ENCODE measurements at places on chromosomes 3 and 15.
A peak's percentile ranks its signal among the peaks of the same experiment; 100 is the strongest.

DNA sequence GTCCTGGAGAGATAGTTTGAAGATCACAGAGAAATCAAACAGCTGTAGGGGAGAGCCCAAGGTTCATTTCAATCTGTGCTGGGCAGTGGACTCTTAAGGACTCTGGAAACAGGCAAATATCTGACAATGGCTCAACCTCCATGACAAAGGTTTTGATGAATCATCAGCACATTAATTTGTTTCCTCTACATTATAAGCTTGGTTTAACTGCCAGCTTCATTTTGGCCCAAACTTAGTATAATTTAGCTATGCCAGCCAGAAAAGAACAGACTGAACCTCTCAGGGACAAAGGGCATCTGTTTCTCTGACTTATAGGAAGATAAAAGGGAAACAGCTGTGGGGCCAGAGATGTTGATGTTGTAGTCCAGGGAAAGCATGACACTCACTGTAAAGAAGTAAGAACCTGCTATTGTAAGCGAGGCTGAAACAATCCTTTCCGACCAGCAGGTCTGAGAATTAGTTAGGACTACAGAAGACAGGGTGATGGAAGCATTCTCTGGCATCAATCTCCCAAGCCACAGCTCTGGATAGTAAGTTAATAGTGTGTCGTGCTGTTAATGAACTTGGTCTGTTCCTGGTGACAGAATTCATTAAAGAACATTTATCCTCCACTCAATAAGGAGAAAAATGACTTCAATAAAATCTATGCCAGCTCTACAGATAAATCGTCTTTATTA is 110.1 kb downstream of the KCNMB2 start:
- no peak for DNase-seq

GRCh38 chr15:96272427-96272826 is 58.1 kb upstream of the NR2F2 start:
- DNase-seq, result no peak

DNA sequence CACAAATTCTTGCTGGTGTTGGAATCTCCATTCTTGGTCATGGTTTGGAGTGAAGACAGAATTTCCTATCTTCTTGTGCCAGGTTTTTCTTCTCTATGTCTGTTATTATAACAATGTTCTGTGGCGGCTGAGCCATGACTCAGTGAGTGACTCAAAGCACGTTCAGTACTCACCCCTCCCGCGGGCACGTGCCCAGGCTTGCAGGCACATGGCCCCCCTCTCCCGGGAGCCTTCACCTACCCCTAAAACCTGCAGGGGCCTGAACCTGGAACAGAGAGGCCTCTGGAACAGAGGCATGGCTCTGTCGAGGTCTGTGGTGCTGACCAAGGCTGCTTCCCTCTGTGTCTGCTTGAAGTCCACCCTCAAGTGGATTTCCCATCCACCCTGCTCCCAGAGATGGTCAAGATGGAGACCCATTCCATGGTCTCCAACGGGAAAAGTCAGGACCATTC is 27.6 kb downstream of the PLXNB1 start:
- peak; percentile 81 for DNase-seq

GRCh38 chr3:190089711-190090110 is 31.0 kb downstream of the P3H2 start:
- DNase-seq, result no peak

- no peak for DNase-seq
Measured at GRCh38 chr15:68506071-68506470, 72.7 kb upstream of the CORO2B start.

- no peak for DNase-seq
Measured at GRCh38 chr15:38539008-38539343, 25.6 kb downstream of the RASGRP1 start.

- DNase-seq, result no peak
Measured at GRCh38 chr3:165545059-165545458, 292.2 kb downstream of the BCHE start.

DNA sequence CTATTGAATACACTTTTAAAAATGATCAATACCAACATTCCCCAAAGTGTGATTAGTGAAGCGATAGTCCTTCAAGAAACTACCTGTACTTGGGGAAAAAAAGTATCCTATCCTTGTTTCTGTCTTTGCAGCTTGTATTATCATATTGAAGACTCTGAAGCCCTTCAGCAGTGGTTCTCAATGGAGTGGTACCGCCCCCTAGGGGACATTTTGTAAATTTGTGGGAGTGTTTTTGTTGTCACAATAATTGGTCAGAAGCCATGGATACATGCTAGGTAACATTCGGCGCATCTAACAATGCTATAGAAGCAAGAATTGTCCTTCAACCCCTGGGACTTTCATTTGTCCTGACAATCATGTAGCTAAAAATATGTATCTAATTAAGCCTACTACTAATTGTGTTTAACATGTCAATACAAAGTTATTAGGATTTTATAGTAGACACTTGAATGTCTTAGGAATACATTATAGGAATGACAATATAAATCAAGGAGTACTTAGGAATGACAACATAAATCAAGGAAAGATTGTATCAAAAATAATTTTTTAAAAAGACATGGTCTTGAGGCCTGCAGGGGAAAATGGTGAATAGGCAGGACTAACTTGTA is 53.7 kb downstream of the NMD3 start:
- DNase-seq, result peak; percentile 27

GRCh38 chr15:26028086-26028740 is 165.1 kb upstream of the ATP10A start:
- no peak for DNase-seq

DNA sequence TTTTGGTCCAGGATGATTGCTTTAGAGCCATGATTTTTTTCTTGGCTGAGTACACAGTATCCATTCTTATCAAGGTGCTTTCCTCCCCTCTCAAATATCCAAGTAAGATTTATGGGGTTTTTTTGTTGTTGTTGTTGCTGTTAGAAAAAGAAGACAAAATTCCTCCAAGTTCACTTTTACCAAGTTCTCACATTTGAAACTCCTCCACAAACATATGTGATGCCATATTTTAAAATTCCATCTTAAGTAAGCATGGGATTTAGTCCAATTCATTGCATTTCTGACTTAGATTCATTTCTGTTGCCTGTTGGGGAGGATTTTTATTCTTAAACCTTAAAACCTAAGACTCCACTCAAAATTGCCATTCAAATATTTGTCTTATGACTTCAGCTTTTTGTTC is 128.6 kb upstream of the SPATA12 start:
- DNase-seq, result no peak

DNA sequence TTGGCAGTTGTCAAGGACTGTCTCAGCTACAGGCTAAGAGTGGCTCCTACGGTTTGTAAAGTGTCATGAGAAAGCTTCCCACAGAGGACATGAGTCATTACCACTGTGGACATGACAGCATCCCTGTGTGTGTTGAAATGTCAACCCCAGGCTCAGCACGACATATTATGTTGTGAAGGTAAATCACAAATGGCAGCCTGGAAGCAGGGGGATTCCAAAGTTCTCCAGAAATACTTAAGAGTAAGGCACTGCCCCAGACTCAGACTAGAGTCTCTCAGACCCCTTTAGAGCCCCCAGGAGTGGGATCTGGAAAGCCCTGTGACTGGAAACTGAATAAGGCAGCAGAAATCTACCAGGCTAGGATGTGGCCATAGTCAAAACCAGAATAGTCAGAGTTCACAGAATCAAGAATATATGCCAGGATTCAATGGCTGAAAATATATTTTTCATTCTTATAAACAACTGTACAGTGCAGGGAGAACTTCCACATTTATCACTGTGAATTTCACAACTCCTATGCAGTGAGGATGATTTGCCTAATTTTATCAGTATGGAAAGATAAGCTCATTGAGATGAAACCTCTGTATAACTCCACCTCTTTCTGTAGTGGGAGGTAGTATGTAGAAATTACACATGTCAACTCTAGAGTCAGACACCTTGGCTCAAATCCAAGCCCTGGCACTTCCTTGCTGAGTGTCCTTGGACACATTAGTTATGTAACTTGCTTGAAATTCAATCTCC is 237.1 kb upstream of the CFAP20DC start:
- no peak for DNase-seq

DNA sequence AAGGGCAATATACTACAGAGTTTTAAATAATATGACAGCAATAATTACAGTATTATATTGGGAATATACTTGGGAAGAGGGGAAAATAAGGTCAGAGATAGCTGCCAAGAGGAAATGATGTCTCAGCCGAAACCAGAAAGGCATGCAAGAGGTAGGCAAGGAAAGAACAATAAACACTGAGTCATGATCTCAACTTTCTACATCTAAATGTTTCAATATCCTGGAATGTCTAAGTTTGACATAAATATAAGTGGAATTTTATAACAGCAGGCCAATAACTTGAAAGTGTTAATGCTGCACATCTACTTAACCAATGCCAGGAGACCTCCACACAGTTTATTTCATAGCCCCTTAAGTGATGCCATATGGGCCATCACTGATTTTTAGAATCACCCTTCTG is 99.8 kb upstream of the CPNE4 start:
- DNase-seq, result peak; percentile 69

DNA sequence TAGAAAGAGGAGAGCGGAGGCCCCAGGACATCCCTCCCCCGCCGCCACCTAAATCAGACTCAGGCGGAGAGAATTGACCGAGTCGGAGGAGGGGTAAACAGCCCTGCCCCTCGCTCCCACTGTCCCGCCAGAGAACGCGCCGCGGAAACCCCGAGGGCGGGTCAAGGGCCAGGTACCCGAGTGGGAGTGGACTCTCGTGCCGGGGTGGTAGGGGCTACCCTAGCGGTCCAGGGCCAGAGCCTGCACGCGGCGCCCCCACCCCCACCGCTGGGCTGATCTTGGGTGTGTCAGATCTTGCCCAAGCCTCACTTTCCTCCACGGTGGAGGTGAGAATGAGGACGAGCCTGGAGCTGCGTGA is 19.0 kb downstream of the SPATA12 start:
- DNase-seq, result no peak

DNA sequence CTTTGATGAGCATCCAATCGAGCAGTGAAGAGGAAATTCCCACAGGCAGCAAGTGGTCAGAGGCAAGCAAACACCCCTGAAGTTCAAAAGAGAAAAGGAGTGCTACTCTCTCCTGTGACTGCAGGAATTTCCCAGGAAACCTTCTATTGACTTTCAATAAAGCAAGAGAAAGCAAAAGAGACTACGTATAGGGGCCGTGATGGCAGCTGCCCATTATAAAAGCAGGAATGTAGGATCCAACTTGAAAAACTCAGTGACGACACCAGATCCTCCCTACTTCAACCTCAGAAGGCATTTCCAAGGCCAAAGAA is 53.1 kb upstream of the IP6K2 start:
- no peak for DNase-seq

DNA sequence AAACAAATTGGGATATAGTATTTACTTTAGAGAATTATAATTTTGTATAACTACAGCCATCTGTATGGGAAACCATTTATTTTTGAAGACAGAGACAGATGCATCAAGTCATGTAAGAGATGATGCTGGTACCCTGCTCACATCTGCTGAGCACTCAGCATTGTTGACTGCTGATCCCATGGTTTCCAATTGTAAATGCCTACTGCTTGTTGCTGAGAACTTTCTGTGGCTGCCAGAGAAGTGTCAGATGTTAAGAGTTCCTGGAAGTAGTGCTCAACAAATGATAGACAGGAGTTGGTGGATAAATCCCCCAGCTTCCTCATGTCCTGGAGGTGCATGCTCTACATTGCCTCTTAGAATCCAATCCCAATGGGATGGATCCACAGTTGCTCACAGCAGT is 167.1 kb downstream of the OXSM start:
- DNase-seq, result no peak

- no peak for DNase-seq
Measured at GRCh38 chr3:13380971-13381370, 39.2 kb downstream of the NUP210 start.

DNA sequence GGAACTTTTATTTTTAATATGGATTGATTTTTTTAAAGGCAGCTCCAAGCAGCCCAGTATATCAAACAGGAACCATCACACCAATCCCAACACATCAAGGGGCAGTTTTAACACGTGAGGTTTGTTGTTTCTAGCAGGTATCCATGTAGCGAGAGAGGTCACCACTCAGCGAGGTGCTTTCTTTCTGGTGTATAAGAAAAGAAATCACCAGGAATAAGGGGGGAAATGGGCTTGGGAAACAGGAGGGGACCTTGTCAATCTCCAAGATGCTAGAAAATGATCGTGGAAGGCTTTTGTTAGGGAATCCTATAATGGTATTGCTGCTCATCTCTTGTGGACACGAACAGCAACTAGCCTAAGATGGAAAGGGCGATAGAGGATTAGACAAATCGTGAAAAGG is 402.9 kb upstream of the ATP11B start:
- DNase-seq, result no peak

GRCh38 chr3:16012086-16012485 is 162.4 kb upstream of the GALNT15 start:
- no peak for DNase-seq

- no peak for DNase-seq
Measured at GRCh38 chr3:182738583-182739411, 54.5 kb upstream of the ATP11B start.

DNA sequence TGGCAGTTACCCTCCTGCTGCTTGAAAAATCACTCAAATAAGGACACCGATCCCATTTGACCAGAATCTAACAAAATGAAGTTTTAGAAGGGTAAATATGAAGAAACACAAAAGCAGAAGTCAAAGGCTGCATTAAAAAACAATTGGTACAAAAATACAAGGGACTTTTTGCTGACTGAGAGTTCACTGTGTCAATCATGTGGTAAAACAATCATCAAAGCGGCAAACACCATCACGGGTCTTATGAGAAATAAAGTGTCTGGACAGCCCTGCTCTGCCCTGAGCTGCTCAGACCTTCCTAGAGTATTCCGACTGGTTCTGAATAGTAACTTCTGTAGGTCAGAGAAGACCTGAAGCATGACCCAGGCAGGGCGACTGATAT is 137.2 kb upstream of the RAD18 start:
- DNase-seq, result no peak

DNA sequence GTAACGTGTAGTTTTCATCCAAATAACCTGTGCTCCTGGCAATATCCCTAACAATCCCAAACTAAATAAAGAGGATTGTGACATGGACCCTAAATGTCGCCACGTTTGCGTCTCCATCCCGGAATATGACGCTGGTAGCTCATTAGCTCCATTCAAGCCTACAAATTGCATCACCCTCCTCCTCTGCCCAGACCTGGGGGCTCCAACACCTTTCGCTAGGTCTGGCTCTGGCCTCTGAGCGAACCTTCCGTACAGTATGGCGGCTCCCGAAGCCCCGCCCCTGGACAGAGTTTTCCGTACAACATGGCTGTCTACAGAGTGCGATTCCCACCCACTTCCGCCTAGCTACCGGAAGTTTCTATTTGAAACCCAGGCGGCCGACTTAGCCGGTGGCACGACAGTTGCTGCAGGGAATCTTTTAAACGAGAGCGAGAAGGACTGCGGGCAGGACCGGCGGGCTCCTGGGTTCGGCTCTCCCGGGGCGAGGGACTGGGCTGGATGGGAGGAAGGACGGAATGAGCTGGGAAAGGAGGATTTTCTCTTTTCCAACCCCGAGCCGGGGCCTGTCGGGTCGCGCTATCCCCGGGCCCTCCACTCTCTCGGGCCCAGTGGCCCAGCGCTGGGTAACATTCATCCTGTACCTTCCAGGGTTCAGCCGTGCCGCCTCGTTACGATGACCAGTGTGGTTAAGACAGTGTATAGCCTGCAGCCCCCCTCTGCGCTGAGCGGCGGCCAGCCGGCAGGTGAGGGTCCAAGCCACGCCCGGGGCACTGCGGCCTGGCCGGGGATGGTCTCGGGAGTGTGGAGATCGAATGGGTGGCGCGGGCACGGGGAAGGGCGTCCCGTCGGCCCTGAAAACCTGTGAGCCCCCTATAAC is at the start of gene KNSTRN:
Gene KNSTRN, plus strand, starts transcription at position 142 of the 877 bp plus-strand sequence. Its CDS starts 115 bp downstream, at position 257.
- DNase-seq, result peak; percentile 85

Data from fibroblast of the conjunctiva (primary cell).